ENCODE measurements at places on chromosomes 12 and 14. TPM values are rescaled to one million over a fixed set of nuclear protein-coding genes. Genes with fewer than 3 reads are reported as not detected.

KHNYN gene
- total RNA-seq: 60.9 TPM

ARHGEF25 gene
- 27.6 TPM for total RNA-seq

CPNE6 gene
- total RNA-seq: not detected

KRT71 gene
- not detected for total RNA-seq

GUCY2C gene
- not detected for total RNA-seq

SLC7A8 gene
- 0.75 TPM for total RNA-seq

AICDA gene
- total RNA-seq: not detected

ATP2A2 gene
- 197 TPM for total RNA-seq

SH2B3 gene
- 36.4 TPM for total RNA-seq

PTGER2 gene
- total RNA-seq: 2.1 TPM

SMCO3 gene
- not detected for total RNA-seq

IL22 gene
- total RNA-seq: not detected

ORMDL2 gene
- 26.0 TPM for total RNA-seq

PRKD1 gene
- 6.6 TPM for total RNA-seq

OTX2 gene
- not detected for total RNA-seq

USP44 gene
- 0.39 TPM for total RNA-seq

KLRC2 gene
- total RNA-seq: 3.0 TPM

SELPLG gene
- 0.59 TPM for total RNA-seq

LMNTD1 gene
- total RNA-seq: not detected

RNASE7 gene
- total RNA-seq: not detected

RFX4 gene
- total RNA-seq: not detected

CDCA3 gene
- 8.0 TPM for total RNA-seq

KLRG1 gene
- not detected for total RNA-seq

MANSC4 gene
- total RNA-seq: not detected

BICDL1 gene
- not detected for total RNA-seq

NINJ2 gene
- total RNA-seq: 2.3 TPM

CLEC1B gene
- not detected for total RNA-seq

Data from osteocyte (in vitro differentiated cells).